Stimulated activated CD8-positive, alpha-beta memory T cell treated with anti-CD3 and anti-CD28 coated beads, Interleukin-15, amount 100 ng/mL, for 24 hours (primary cell): ENCODE measurements at places on chromosomes 7 and 10.

GRCh38 chr7:15963206-15963605 is 276.7 kb upstream of the MEOX2 start:
- DNase-seq: no peak

- DNase-seq: no peak
Measured at GRCh38 chr7:107228291-107228690, 59.5 kb downstream of the HBP1 start.

GRCh38 chr10:78362406-78363022 is 328.9 kb downstream of the RPS24 start:
- no peak for DNase-seq

DNA sequence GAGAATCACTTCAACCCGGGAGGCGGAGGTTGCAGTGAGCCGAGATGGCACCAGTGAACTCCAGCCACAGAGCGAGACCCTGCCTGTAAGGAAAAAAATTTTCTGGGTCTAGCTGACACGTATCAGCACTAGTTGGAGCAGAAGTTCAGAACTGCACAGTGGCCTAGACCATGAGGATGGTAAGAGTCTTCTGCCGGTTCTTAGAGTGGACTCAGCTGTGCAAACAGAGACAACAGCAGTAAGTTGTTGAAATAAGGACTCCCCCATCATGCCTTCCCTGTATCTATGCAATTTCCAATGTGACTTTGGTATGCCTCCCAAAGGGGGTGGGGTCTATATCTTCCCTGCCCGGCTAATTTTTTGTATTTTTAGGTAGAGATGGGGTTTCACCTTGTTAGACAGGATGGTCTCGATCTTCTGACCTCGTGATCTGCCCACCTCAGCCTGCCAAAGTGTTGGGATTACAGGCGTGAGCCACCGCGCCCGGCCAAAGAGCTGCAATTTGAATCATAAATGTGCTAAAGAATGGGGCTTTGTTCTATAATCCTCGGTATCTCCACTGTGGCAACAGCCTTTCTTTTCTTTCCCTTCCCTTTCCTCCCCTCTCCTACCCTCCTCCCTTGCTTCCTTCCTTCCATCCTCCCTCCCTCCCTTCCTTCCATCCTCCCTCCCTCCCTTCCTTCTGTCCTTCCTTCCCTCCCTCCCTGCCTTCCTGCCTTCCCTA is 14.5 kb upstream of the RNF216 start:
- no peak for DNase-seq

- no peak for DNase-seq
Measured at GRCh38 chr7:157444843-157445135, 108.0 kb downstream of the DNAJB6 start.

- no peak for DNase-seq
Measured at GRCh38 chr10:5477948-5478693, 21.2 kb downstream of the CALML5 start.

DNA sequence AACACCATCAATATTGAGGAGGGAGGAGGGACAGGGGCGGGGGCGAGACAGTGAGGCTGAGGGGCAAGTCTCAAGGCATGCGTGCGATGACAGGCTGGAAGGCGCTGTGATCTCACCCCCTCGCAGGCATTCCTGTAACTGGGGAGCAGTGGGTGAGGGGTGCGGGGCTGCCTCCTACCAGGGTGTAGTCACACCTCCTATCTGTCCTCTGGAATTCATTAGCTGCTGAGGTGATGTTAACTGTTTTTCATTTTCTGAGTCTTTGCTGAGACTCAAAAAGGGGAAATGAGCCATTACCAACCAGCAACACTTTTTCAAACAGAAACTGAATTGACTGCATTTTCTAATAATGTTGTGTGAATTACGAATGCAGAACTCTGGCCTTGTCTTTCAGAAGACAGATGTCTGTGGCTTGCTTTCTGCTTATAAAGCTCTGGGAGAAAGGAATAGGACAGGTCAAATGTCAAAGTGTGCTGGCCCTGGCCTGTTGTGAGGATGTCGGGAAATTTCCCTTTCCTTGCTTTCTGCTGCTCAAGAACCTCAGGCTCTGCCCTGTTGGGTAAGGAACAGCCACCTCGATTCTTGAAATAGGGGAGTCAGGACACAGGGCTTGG is 23.7 kb upstream of the CDH23 start:
- DNase-seq: no peak

DNA sequence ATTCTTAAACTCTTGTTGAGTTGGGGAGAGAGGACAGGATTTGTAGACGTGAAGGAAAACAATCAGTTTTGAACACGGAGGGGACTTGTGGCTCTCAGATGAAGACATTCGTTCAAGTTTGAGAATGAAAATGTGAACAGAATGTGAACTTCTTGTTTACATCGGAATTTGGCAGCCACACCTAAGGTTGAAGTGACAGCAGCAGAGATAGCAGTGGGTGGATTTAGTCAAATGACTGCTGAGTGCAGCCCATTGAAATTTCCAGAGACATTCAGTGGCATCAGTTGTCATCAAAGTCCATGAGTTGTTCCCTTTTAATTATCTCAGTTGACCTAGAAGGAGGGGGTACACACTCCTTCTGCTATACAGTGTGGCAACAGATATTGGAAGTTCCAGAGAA is 280.0 kb downstream of the SEMA3D start:
- no peak for DNase-seq

GRCh38 chr10:12484941-12485805 is 135.8 kb downstream of the CAMK1D start:
- no peak for DNase-seq

GRCh38 chr10:124152139-124153022 is 59.0 kb upstream of the CHST15 start:
- DNase-seq: no peak

DNA sequence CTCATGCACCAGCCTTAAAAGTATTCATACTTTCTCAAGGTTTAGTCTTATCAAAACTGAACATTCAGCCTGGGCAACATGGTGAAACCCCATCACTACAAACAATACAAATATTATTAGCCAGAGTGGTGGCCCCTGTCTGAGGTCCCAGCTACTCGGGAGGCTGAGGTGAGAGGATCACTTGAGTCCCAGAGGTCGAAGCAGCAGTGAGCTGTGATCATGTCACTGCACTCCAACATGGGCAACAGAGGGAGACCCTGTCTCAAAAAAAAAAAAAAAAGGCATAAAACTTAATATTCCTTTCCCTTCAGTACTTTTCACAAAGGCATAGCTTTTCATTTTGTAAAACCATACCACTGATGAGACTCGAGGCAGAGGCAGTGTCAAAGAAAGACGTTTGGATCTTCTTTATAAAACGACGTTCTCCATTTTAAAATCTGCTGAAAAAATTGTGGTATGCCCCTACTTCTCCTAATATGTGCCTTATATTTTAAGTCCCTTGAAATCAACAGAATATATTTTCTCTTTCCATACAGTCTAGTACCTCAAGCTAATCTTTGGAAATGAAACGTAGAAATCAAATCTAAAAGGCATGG is 1.9 kb downstream of the NSUN6 start:
- no peak for DNase-seq

GRCh38 chr7:66099551-66100407 is 14.9 kb upstream of the CRCP start:
- no peak for DNase-seq

DNA sequence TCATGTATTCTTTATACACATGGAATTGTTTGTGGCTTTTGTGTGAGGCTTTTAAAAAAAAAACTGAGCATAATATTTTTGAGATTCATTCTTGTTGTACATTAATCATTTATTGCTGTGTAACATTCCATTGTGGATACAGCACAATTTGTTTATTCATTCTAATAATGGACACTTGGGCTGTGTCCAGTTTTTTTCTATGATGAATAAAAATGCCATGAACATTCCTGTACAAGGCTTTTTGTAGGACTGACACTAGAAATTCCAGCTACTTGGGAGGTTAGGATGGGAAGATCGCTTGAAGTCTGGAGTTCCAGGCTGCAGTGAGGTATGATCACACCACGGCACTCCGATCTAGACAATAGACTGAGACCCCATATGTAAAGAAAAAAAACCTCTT is 254.3 kb upstream of the CACNA2D1 start:
- DNase-seq: no peak

DNA sequence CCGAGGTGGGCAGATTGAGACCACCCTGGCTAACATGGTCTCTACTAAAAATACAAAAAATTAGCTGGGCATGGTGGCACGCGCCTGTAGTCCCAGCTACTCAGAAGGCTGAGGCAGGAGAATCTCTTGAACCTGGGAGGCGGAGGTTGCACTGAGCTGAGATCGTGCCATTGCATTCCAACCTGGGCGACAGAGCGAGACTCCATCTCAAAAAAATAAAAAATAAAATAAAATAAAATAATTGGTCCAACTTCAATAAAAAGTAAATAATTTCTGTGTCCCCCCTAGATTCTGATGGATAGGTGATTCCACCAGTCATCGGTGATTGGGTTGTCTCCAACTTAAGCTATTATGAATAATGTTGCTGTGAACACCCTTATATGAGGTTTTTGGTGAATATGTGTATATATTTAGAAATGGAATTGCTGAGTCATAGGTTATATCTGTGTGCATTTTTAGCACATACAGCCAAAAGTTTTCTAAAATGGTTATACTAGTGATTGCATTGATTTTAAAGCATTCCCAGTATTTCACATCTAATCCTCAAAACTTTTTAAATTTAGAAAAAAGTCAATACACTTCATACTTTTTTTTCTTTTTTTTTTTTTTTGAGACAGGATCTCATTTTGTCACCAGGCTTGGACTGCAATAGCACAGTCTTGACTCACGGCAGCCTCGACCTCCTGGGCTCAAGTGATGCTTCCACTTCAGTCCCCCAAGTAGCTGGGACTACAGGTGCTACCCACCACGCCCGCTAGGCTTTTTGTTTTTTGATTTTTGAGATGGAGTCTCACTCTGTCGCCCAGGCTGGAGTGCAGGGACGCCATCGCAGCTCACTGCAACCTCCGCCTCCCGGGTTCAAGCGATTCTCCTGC is 13.7 kb upstream of the SRPK2 start:
- no peak for DNase-seq

- DNase-seq: no peak
Measured at GRCh38 chr10:71395621-71396020, 1.1 kb upstream of the CDH23 start.

DNA sequence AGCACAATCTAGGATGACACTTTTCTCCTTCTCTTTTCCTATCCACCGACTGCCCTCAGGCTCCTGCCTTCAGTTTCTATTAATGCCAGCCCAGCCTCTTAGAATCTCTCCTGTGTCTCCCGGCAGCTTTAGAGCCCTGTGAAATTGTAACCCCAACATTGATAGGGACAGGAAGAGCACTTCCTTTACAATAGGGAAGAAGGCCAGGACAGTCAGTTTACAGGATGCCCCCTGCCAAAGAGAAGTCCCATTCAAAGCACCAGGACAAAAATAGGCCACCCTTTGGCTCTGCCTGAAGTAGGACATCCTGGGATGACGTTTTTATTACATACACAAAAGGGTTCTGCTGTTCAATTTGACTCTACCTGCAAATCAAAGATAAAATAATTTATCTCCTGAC is 64.7 kb upstream of the ANK3 start:
- no peak for DNase-seq

- no peak for DNase-seq
Measured at GRCh38 chr10:60309371-60309770, 80.3 kb downstream of the ANK3 start.

- no peak for DNase-seq
Measured at GRCh38 chr10:131444286-131444685, 132.8 kb upstream of the TCERG1L start.

GRCh38 chr7:112069879-112070321 is 136.3 kb downstream of the DOCK4 start:
- no peak for DNase-seq

DNA sequence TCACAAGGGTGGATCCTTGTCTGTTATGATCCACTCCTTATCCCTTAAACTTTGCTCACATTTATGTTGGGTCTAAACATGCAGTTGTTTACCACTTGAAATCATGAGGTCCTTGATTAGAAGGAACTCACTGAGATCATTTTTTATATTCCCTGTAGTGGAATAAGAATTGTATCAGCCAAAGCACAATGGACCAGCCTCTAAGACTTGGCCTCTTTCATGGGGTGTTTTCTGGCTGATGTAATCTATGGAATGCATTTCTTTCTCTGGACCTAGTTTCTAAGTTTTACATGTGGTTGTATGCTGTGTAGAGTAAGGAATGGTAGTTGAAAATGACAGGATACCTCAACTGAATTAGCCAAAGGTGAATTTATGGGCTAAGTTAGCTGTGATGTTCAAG is 376.6 kb downstream of the SORCS3 start:
- no peak for DNase-seq

DNA sequence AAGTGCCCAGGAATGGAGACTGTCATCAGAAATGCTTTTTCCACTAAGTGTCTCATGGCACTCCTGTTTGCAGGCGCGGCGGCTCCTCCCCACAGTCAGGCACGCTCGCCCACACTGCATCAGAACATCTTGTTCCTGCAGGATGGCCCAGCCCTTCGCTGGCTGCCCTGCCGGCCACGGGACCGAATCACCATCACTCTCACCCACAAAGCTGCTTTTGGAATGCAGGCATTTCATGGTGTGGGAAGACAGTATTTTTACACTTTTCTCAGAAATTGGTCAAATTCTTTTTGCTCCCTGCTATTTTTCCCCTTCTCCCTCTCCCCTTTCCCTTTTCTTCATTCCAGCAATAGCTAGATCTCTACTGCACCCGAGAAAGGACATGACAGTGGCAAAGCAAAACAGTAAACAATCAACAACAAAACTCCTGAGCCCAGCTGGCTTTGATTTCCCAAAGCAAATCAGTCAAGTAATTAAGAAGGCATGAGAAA is 176.1 kb upstream of the TNS3 start:
- DNase-seq: no peak
